A549 (cell line): ENCODE measurements at places on chromosomes 5 and 9.

GRCh38 chr9:134225186-134225585, 60.8 kb upstream of the RNU6ATAC start:
- DNase-seq, result no peak

GRCh38 chr9:109331353-109331752, 10.5 kb upstream of the EPB41L4B start:
- DNase-seq, result no peak

- DNase-seq, result peak; percentile 64
These were observed at the start of gene SLC35D2 for GRCh38 chr9:96383165-96383942. TSS of gene SLC35D2 (minus strand) at chr9:96383711. CDS start at chr9:96383634, 77 bp downstream.

- DNase-seq, result no peak
These were observed 98.7 kb downstream of the PAX5 start for GRCh38 chr9:36935332-36935731.

DNA sequence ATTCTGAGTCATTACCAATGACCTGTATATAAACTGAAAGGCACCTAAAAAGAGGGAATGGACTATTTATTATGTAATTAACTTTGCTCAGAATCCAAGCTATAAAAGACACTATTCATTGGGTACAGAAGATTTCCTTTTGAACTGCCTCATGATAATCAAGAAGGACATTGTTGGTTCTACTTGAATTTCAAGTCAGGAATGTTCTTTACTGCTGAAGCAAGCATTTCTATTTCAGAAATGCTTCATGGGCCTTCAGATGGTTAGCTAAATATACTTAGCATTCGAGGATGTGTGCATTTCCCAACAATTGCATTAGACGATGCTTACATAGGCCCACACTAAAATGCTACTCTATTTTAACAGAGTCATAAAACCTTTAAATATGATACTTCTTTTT, 658.2 kb upstream of the DMAC1 start:
- no peak for DNase-seq

DNA sequence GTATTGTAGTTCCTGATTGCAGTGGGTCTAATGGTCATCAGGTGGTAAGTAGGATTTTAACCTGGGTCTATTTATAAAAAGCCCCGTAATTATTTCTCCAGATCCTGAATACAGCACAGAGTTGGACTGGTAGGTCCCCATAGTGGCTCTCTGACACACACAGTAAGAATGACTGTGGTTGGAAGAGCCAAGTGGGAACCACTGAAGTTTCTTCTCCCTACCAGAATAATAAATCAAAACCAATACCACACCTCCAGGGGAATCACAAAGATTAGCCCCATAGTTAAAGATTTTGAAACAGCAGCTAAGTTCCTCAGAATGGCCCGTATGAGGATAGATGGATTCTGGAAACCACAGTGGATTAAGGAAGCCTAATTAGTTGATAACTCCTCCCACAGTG, 68.4 kb upstream of the ZFR start:
- DNase-seq, result no peak

GRCh38 chr5:52922384-52922783, 66.8 kb upstream of the ITGA2 start:
- DNase-seq, result peak; percentile 7

GRCh38 chr9:104575456-104575855, 6.5 kb downstream of the OR13C8 start:
- no peak for DNase-seq

DNA sequence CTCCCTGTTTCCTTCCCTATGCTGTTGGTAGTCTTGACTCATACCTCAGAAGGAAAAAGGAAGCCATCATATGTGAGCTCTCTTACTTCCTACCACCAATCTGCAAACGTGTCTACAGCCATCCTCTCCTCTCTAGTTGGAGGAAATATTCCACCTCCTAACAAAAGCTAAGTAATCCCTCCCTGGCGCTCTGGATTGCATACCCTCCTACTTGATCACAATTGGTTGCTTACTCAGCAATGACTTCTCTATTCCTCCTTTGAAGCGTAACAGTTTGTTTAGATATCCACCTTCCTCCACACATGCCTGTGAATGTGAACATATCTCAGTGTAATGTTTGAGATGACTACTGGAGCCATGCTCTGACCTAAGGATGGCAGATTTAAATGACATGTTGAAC, 18.2 kb downstream of the RUSC2 start:
- DNase-seq, result no peak

DNA sequence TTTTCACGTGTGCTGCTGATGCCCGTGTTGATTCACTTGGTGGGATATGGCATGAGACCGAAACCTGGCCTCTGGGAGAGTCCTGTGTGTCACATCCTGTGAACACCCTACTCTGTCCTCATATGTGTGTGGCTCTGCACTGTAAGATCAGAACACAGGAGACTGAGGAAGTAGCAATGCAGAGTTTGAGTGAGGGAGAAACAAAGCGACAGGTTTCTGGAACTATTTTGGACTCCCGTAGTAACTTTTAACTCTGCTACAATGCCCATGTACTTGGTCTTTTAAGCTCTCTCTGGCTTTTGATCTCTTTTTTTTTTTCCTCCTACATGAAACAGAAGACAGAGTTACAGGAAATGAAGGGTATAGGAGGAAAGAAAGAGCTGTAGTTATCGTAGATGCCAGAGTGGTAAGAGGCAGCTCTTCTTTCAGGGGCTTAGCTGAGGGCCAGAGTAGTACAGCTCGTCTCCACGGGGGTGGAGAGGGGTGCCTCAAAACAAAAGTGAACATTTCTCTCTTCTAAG, 26.6 kb downstream of the GRAMD2B start:
- no peak for DNase-seq

DNA sequence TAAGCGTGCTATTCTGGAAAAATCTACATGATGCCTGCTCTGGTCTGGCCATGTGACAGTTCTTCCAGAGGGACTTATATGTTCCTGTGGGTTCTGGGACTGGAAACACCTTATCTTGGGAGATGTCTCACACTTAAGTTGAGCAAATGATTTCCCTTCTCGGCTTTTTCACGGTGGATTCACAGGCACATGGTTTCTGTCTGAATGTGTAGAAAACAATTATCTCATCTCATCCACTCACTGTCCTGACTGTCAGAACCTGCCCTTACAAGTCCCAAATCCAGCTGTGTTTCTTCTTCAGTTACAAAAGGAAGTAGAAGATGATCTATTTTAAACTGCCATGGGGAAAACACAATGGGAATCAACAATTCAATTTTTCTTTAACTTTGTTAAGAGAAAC, 184.0 kb downstream of the SYK start:
- no peak for DNase-seq

DNA sequence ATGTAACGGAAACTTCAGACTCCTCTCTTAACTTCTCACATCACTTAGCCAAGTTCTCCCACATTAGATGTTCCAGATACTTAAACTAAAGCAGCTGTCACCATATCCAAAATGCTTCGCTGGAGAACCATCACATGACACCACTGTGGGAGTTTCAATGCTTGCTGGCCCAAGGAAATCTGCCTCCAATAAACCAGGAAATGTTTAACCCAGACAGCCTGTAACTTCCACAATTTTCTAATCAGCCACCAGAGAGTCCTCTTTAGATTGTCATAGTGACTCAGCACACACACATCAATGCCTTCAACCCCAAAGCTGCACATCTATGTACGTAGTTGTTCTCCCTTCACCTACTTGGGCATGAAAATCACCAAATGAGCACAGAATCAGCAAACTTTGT, 118.7 kb downstream of the LPAR1 start:
- DNase-seq, result peak; percentile 57

DNA sequence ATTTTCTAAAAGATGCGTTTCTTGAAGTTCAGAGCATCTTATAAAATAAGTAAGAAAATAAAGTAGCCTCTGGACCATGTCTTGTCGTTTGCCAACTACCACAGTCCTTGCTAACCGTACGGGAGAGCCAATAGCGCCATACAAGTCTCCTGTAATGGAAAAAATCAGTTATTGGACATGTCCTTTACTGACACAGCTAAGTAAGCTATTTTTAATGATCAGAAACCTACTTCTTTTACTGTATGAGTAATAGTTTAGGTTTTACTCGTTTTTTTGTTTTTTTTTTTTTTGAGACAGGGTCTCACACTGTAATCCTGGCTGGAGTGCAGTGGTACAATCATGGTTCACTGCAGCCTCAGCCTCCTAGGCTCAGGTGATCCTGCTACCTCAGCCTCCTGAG, 37.7 kb upstream of the RAPGEF6 start:
- DNase-seq, result no peak

- DNase-seq, result no peak
These were observed 285.3 kb upstream of the GRAMD2B start for GRCh38 chr5:126137891-126138280.

DNA sequence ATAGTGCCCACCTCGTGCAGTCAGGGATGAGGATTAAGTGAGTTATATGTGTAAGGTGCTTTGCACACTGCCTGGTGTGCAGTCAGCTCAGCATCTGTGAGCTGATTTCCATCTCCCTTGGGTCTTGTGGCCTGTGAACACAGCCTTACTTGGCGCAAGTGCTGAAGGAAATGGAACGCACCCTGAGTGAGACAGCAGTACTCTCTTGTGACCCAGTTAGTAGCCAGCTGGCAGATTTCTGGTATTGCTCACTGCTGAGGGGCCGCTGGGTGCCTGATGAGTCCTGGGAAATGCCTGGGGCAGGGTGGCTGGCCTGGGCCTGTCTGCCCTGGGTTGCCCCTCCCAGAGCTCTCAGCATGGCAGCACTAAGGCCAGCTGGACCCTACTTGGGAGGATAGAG, 90.9 kb upstream of the BOD1 start:
- no peak for DNase-seq

DNA sequence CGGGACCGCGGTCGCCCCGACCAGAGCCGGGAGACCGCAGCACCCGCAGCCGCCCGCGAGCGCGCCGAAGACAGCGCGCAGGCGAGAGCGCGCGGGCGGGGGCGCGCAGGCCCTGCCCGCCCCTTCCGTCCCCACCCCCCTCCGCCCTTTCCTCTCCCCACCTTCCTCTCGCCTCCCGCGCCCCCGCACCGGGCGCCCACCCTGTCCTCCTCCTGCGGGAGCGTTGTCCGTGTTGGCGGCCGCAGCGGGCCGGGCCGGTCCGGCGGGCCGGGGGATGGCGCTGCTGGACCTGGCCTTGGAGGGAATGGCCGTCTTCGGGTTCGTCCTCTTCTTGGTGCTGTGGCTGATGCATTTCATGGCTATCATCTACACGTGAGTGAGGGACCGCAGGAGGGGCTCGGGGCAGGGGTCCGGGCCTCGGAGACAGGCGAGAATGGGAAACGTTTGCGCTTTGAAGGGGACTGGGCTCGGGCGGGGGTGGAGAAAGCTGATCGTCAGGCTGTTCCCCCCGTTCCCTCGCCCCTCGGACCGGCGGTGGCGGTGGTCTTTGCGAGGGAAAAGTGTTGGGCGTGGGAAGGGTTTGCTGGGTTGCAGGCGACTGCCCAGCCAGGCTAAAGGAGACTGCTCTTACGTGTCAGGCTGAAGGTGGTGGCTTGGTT, 457 bp downstream of the UGCG start:
- peak; percentile 28 for DNase-seq

DNA sequence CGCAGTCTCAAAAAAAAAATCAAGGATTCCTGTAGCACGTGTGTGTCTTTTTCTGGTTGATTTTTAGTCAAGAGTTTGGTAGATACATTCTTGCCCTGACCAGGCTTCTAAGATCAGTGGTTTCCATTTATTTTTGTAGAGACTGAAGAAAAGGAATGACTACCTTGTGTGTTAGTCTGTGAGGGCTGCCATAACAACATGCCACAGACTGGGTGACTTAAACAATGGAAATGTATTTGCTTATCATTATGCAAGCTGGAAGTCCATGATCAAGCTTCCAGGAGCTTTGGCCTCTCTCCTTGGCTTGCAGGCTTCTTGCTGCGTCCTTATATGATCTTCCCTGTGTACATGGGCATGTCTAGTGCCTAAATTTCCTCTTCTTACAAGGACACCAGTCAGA, 127.0 kb downstream of the CCDC192 start:
- DNase-seq, result no peak

DNA sequence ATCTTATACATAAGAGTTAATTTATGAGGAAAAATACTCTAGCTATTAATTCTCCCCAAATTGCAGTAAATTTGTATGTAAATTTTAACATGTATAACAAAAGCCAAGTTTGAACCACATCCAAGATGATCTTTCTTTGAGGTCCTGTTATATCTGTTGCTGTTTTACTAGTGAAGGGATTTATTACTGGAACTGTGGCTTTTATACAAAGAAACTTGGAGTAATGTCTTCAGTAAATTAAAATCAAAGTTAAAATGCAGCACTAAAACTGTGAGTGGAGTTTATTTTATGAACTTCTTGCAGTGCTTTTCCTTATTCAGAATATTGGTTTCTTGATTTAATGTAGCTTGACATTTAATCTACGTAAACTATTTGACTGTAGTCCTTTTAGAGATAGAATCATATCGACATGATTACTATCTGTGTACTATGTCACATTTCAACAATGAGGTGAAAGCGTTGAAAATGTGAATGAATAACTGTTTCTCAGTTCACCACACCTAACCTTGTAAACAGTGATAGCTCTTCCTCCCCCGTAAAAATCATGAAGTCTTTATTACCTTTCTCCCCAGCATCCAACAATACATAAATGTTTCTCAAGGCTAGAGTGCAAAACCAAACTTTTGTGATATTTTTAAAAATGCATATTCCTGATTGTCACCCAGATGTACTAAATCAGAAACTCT, 53.2 kb upstream of the ISOC1 start:
- DNase-seq, result no peak
